Activated T-cell treated with anti-CD3 and anti-CD28 coated beads, Interleukin-2, amount 50 U/mL, for 24 hours (primary cell): ENCODE measurements at places on chromosomes 3 and 15.

DNA sequence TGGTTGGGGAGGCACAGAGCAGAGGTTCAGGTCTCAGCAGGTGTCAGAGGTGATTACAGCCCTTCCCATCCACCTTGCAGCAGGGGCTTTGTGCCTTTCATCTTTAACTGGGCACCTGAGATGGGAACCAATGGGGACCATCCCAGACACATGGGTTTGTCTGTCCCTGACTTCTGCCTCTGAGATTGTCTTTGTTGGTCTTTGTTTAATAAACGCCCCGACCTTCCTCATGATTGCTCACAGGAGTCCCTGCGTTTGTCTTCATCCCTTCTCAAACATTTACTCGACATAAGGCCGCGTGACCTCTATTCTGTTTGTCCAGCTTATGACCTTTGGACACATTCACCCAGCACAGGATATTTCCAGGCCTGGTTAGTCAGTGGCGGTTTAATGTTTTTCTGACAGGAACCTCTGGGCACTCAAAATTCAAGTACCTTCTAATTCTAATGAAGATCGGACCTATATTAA, 5.9 kb downstream of the ZSCAN2 start:
- DNase-seq, result peak; percentile 15

GRCh38 chr3:170563712-170564423, 22.0 kb downstream of the SLC7A14 start:
- DNase-seq, result no peak

- DNase-seq, result no peak
These were observed 257.4 kb upstream of the ADAMTS9 start for GRCh38 chr3:64945171-64945729.

DNA sequence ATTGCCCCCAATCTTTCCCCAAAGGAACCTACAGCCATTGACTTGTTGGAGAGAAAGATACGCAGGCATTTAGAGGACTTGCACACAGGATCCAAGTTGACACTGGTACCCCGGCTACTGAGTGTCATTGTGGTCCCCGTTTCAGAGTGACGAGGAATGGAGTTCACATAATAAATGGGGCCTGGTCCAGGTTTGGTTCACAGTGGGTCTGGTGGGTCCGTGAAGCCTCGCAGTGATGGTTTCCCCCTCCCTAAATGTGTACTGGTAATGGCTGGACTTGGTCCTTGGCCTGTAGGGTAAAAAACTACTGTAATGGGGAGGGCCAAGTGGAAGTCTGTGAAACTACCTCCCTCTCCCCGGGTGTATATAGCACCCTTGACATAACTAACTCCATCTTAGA, 232.1 kb upstream of the LYSMD4 start:
- no peak for DNase-seq

DNA sequence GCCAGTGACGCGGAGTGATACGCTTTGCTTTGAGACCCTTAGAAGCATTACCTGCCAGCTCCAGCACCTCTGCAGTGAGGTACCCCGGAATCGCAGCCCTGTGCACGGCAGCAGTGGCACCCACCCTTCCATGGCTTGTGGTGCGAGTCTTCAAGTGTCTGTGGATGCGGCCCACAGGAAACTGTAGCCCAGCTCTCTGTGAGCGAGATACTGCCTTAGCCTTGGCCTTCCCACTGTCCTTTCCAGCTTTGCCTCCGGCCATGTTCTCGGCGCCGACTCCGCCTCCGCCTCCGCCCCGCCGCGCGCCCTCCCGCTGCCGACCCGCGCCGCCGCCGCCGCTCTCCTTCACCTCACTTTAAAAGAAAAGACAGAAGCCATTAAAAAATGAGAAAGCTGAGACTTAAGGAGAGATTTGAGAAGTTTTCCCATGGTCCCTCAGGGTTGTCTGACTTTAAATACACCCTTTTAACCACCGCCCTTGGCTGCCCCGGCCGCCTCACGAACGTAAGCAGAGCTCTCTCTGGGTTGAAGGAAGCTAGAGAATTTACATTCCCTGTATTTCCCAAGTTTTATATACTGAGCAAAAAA, 78.5 kb upstream of the FAM174B start:
- peak; percentile 63 for DNase-seq

GRCh38 chr3:79162653-79163052, 605.1 kb downstream of the ROBO1 start:
- no peak for DNase-seq

DNA sequence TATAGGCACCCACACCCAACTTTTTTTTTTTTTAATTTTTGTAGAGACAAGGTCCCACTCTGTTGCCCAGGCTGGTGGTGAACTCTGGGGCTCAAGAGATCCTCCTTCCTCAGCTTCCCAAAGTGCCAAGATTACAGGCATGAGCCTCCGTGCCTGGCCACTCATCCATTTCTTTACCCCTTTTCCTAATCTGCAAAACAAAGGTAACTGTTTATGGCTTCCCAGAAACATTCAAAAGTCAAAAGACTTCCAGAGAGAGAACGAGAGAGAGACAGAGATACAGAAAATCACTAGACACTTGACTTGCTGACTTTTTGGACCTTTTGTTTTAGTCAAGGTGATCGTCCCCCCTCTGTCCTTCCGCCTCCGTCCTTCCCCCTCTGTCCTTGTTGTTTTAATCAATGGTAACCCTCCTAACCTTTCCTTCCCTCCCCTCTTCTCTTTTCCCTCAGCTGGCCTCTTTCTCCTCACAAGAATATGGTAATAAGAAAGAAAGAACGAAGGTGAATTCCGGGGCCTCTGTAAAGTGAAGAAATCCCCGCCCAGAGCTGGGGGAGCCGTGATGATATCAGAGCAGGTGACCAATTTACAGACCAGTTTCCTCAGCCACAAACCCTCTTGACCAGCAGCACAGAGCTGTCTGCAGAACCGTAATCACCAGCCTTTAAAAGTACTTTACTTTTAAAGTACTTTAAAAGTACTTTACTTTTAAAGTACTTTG, 21.9 kb downstream of the KLHL6 start:
- no peak for DNase-seq

DNA sequence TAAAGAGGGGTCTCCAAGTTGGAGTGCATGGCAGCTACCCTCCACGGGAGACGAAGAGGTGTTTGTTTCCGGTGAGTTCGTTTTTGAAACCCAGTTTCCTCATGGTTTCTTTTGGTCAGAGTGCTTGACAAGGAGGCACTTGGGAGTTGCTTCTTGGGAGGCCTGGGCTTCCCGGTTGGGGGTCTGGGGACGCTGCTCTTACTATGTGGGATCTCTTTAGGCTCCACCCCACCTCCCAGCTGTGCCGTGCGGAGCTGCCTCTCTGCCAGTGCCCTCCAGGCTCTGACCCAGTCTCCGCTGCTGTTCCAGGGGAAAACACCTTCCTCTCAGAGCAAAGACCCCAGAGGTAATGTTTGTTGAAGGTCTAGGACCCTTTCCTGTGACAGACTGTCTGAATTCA, 29.6 kb downstream of the KIF7 start:
- DNase-seq, result no peak

DNA sequence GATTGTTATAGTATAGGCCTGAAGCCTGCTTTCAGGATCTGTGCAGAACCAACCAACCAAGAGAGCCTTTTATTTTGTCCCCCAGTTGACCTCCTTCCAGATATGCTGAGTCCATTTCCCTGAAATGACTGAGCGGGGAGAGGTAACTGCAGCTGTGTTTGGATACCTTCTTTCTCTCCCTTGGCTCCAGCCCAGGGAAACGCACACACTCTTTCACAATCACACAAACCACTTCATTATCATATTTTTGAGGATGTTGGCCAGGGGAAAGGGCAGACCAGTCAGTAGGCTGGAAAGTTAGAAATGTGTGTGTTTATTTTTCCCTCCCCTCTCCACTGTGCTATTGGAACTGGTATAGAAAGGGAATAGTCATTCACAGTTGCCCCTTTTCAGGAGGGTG, 417.7 kb upstream of the TBL1XR1 start:
- no peak for DNase-seq

GRCh38 chr3:192570315-192570714, 157.0 kb downstream of the FGF12 start:
- no peak for DNase-seq

GRCh38 chr3:100730524-100730923, 21.2 kb downstream of the TFG start:
- DNase-seq, result no peak

GRCh38 chr3:191336833-191337232, 6.5 kb upstream of the UTS2B start:
- DNase-seq, result no peak

GRCh38 chr15:77782691-77783090, 150.0 kb upstream of the LINGO1 start:
- no peak for DNase-seq

DNA sequence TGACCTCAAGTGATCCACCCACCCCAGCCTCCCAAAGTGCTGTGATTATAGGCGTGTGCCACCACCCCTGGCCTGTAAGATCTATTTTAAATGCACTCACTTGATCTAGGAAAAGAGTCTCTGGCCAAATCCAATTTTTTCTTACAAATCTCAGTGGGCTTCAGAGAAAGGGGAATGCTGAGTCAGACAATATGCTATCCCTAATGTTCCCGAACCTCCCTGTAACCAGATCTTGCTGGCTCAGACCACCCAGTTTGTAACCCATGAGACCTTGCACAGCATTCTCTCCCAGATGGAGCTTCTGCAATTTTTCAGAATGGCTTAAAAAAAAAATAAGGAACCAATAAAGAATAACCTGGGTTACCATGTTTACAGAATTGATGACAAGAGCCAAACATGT, 205.8 kb downstream of the RYR3 start:
- DNase-seq, result no peak

DNA sequence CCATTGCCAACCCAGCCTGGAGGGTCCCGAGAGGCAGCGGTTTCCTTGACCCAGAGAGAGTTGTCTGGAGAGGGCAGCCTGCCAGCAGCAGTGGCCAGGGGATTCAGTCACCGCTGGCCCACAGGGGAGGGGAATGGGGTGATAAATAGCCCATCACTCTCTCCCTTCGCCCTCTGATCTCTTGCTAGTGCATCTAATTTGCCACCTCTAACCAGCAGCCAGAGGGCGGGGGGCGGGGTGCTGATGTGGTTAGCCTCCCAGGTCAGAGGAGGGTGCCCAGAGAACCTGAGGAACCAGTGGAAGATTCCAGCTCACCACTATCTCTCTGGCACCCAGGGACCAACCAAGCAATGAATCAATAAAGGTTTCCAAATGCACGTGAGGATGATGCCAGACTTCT, 35.1 kb upstream of the SLC6A11 start:
- DNase-seq, result no peak

DNA sequence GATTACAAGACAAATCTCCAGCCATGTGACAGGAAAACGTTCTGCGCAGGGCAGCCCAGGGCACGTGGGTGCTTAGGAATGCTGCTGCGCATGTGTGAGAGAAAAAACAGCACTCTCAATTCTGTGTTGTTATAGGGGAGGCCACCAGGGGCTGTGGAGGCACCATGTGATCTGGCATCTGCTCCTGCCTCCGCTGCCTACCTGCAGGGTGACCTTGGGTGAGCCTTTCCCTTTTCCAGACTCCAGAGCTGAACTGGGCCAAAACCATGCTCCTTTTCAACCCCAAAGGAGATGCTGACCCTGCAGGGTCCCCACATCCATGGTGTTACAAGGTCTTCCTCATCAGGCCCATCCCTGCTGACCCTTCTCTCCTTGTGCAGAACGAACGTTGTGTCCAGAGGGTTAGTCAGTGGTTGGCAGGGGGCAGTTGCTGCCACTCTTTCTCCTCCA, 81.5 kb upstream of the RASGRF1 start:
- DNase-seq, result no peak
